Astrocyte of the spinal cord (primary cell): ENCODE measurements at places on chromosomes 4 and X.

GRCh38 chr4:119299260-119299671, 22.7 kb downstream of the FABP2 start:
- peak; percentile 28 for DNase-seq

DNA sequence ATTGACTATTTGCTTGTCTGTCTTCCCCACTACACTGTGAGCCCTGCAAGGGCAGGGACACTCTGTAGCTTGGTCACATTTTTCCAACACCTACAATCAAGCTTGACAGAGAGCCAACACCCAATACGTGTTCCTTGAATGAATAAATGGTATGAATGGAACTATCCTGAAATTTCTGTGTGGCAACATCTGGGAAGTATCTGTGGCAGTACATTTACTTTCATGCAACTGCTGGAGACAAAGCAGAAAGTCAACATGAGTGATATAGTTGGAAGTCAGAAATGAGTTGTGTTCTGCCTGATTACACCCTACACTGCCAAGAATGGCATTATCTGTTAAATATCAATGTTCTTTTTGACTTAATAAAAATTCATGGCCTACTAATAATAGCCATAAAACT, 343.5 kb upstream of the F9 start:
- DNase-seq: no peak

DNA sequence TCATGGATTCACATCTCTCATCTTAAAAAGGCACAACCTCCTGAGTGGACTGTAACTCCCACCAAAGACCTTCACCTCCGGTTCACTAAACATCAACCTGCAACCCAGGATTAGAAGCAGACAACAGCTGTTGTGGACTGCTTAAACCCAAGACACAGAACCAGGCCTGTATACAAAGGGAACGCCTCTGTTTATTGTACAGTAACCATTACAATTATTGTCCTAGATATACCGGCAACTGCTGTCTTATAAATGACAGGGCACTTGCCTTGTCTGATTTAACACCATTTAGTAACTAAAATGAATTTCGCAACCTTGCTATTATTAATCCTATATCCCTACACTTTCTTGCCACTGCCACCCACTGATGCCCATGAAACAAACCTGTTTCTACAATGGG, 22.8 kb upstream of the CSTF2 start:
- DNase-seq: no peak

- peak; percentile 54 for DNase-seq
These were observed 25.5 kb downstream of the SMIM14 start for GRCh38 chr4:39613093-39613656.

DNA sequence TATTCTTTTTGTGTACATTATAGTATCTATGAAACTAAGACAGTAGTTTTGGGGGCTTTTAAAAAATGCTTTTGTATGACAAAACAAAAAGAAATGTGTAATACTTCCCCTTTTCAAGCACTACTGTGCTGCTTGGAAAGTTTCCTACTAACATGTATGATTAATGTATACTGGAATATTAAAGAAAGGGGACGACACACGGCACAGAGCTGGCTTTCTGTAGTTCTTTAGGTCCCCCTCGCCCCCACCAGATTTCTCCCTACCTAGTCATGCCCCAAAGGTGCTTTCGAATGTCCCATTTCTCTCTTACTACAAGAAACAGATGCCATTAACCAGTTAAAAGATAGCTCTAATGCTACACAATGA, 1.6 kb upstream of the AP1S2 start:
- no peak for DNase-seq

- DNase-seq: no peak
These were observed 304.6 kb downstream of the ARAP2 start for GRCh38 chr4:35939751-35940150.

GRCh38 chr4:20393486-20394100, 141.9 kb downstream of the SLIT2 start:
- DNase-seq: peak; percentile 50

DNA sequence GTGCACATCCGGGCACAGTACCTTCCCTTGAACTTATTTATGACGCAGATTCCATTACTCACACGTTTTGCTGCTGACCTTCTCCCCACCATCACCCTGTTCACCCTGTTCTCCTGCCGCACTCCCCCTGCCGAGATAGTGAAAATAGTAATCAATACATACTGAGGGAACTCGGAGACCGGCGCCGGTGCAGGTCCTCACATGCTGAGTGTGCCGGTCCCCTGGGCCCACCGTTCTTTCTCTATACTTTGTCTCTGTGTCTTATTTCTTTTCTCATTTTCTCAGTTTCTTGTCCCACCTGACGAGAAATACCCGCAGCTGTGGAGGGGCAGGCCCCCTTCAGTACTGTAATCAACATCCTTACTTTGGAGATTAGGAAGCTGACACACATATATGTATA, 1337.1 kb upstream of the PABPC4L start:
- no peak for DNase-seq

DNA sequence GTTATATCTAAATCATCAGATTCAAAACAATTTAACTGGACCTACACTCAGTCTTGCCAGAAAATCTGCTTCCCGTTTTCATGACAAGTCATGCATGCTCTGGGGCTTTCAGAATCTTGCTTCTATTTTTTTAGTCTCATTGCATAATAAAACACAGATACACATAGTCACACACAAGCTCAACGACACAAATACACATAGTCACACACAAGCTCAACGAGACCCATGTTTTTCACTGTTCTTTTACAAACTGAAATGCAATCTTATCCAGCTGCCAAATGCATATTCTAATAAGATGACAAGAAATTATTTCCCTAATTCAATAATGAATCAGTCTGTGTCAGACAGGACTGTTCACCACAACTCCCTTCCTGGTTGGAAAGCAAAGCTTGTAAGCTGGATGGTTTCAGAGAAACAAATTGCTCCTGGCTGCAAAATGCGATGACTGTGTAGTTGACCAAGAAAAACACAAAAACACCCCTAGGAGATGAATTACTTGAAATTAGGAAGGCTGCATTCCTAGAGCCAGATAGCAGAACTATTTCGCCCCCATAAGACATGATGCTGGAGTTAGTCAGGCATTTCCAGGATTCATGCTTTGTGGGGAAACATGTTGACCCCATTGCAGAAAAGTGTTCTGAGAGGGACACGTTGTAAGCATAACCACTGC, 208.7 kb downstream of the CHIC2 start:
- peak; percentile 84 for DNase-seq

GRCh38 chrX:125620715-125621587, 301.3 kb downstream of the TEX13C start:
- no peak for DNase-seq

GRCh38 chr4:46765465-46765864, 143.6 kb downstream of the COX7B2 start:
- DNase-seq: no peak

DNA sequence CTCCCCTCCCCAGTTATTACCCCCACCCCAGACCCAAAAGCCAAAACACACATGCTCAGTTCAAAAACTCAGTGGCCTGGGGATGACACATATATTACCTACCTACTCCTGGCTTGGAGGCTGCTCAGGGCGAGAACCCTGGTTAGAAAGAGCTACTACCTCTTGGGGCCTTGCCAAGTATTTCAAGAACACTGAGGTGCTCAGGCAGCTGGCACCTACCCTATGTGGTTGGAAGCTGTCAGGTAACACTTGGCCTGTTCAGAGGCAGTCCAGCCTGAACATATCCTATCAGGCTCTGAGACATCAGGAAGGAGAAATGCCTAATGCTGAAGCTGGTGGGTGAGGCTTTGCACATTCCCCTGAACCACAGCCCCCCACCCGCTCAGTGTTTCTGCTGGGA, 4.9 kb downstream of the BCAP31 start:
- no peak for DNase-seq

DNA sequence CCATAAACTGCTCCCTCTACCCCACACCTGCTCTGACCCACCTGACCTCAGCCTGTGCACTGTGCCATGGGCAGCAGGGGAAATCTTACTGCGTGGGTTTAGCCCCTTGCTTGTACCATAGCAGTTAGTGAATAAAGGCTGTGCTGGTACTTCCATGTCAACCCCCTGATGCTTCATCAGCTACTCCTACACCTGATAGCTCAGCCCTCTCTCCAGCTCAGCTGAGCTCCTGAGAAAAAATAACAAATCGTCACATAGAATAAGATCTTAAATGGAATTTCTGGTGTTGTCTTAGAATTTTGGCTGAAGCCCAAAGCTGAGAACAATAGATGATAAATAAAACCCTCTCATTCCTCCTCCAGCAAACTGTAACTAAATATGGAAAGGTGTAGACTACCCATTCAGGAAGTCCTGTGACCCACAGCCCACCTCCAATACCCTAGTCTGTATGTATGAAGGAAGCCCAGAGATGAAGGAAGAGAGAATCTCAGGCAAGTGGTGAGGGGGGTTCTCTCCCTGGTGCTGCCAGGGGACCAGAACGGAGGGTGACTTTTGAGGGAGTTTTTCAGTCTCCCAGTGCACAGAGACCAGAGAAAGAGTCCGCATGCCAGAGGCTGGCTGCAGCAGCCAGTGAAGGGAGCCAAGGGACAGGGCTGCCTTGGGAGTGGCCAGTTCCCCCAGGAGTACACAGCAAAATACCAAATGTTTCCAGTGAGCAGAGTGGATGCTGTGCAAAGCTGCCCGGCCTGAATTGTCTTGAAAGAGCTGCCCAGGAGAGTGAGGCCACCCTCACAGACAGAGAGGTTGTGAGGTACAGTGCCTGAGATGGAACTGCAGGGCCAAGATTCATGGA, 227.3 kb downstream of the QDPR start:
- DNase-seq: no peak

GRCh38 chr4:128525387-128525786, 237.8 kb upstream of the PGRMC2 start:
- no peak for DNase-seq

GRCh38 chr4:20408611-20409010, 156.9 kb downstream of the SLIT2 start:
- DNase-seq: peak; percentile 36

GRCh38 chr4:168656946-168657473, 160.2 kb downstream of the PALLD start:
- no peak for DNase-seq

DNA sequence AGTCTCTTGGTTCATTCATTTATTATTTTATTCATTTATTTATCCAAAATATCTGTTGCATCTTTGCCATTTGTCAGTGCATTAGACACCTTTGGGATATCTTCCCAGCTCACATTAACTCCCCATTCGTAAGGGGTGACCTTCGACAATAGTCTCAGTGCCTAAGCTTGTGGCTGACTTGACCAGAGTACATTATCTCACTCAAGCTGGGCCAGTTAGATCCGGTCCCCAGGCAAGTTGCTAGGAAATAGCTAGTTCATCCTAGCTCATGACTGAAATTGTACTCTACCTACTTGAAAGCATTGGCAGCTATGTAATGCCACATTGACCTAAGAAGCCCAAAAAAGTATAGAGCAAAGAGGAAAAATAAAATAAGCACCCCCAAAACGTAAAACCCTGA, 165.3 kb downstream of the FBXO8 start:
- DNase-seq: no peak

- DNase-seq: no peak
These were observed 1849.4 kb upstream of the AGA start for GRCh38 chr4:179291657-179292056.

DNA sequence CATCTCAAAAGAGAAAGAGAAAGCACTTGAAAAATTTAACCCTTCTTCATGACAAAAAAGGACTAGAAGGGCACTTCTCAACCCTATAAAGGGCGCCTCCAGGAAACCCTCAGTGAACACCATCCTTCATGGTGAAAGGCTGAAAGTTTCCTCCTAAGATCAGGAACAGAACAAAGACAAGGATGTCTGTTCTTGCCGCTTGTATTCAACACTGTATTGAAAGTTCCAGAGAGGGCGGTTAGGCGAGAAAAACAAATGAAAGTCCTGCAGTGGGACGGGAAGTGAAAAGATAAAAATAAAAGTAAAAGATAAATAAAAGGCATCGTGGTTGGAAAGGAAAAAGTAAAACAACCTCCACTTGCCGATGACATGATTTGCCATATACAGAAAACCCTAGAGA, 50.9 kb downstream of the RNF212 start:
- DNase-seq: no peak

DNA sequence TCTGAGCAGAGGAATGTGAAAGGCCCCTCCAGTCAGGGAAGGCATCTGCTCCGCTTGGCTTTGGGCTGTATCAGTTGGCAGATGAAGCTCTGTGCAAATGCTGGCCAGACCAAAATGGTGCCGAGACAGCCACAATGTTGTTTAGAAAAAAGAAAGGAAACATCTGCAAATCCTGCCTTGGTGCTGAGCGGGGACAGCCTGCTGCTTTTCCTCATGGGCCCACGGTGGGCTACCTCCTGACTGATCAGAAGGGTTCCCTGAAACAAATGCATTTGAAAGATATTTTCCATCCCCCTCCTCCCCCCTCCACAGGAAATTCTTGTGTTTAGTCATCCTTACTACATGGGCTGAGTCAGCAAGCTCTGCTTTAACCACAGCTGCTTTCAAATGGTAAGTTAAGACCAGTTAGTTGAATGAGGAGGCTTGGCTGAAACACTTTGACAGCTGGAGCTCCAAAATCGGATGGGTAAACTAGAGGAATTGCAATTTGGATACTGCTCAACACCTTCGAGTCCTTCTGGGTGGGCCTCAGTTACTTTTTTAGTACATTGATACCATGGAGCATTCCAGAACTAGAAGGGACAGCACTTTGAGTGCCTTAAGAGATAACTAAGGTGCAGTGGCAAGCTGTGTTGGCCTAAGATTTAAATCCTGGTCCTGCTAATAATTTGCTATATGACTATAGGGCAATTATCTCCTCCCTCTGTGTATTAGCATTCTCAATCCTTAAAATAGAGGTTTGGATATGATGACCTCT, 36.0 kb downstream of the PLAC1 start:
- peak; percentile 89 for DNase-seq

- DNase-seq: no peak
These were observed 9.8 kb downstream of the MAGED2 start for GRCh38 chrX:54817220-54817820.

GRCh38 chrX:65874765-65875164, 165.1 kb downstream of the VSIG4 start:
- no peak for DNase-seq

DNA sequence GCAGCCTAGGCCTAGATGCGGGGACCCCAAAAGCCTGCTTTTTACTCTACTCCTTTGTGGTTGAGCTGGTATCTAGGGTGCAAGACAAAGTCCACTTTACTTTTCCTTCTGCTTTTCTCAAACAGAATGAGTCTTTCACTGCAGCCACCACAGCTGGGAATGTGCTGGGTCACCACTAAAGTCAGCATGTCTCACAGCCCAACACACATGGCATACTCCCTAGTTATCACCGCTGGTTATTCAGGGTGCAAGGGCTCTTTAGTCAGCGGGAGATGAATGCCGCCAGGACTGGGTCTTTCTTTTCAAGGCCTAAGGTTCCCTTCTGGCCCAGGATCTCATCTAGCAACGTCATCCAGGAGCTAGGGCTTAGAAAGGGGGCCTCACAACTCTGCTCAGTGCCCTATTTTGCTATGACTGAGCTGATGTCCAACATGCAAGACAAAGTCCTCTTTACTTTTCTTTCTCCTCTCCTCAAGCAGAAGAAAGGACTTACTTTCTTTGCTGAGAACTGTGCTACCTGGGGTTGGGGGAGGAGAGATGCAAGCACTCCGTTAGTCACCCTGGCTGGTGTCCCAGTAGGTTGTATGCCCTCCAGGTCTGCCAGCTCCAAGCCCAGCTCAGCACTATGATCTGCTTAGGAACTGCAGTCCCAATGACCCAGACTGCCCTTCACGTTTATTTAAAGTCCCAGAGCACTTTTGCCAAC, 22.9 kb upstream of the STPG2 start:
- DNase-seq: peak; percentile 34
